ENCODE measurements at places on chromosomes 12 and 14.

DNA sequence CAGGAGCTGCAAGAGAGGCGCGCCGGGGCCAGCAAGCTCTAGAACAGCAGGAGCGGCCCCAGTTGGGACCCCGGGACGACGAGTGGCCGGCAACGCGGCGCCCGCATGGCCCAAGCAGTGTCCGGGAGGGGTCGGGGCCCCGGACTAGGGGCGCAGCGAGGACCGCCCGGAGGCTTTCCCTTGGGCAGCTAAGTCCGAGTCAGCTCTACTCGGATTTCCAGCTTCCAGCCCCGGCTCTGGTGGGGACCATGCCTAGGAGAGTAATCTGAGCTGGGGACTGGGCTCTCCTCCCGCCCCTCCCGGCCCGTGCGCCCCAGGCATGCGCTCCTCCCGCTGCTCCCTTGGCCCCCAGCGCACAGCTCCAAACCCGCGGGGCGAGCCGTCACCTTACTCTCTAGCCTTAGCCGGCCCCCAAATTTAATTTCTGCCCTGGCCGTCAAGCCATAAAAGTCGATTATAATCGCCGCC, 41.6 kb upstream of the CAPRIN2 start:
- H3K27ac ChIP-seq, result no peak overlapping the region
- H3K4me1 ChIP-seq, result peaks cover 21% of the 10 kb centered on the region
- H3K36me3 ChIP-seq, result no peaks in the 10 kb centered on the region

DNA sequence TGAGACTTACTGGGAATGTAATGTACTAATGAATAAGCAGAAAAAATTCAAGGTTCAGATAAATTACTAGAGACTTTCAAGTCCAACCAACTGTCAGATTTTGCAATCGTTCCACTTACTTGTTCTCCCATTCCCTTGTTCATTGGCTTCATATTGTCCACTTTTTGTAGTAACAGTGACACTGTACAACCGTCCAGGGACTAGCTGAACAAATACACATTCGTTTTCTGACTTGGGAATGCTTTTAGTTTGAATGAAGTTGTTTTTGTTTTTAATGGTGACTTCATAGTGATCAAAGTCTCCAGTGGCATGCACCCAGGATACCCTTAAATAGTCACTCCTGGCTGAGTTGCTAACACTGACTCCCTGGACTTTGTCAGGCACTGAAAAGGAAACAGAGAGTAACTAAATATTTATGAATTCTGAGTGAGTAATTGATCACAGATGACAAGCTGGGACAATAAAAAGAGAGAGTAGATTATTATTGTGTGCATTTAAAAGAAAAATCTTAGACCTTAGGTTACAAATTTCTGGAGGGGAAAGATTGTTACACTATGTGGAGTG, 65.4 kb downstream of the PTPRB start:
- no peak for DNase-seq
- peaks cover 71% of the 10 kb centered on the region for H3K36me3 ChIP-seq
- H3K4me3 ChIP-seq, result no peak overlapping the region
- H3K27me3 ChIP-seq, result peaks cover 2% of the 10 kb centered on the region

GRCh38 chr14:79585845-79586244, 625.5 kb downstream of the DIO2 start:
- no peaks in the 10 kb centered on the region for H3K27me3 ChIP-seq
- DNase-seq, result no peak
- no peak overlapping the region for H3K4me3 ChIP-seq
- H3K27ac ChIP-seq, result no peak overlapping the region

DNA sequence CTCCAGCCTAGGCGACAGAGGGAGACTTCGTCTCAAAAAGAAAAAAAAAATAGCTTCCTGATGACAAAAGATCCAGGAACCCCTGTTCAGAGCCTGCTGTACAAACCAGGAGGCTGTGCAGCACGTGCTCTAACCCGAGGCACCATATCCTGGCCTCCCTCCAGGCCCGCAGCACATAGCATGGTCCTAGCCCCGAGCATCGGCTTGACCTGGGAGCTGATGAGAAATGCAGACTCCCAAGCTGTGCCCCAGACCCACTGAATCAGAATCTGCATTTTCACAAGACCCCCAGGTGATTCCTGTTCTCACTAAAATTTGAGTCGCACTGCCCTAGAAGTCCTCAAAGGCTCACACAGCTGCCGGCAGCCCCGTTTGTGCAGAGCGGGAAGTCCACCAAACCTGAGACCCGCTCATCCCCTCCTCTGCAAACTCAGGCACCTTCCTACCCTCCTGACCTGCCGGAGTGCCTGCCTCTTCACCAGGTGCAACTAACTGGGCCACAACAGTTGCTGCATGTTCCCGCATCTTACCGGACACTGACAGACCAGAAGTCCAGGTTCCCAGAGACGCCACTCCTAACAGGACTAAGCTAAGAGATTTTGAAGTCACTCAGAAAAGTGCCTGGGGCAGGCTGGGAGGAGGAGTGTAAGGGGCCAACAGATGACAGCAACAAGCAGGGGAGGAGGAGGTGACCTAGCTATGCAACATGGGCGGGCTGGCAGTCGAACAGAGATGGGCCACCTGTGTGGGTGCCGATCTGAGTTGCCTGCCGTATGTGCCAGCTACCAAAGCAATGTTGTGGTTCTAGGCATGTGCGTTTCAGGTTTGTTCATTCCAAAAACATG, 24.0 kb upstream of the RIN3 start:
- no peak for DNase-seq
- H3K36me3 ChIP-seq, result no peaks in the 10 kb centered on the region
- H3K4me3 ChIP-seq, result peak overlapping the region; percentile 6
- peaks cover 8% of the 10 kb centered on the region for H3K27me3 ChIP-seq
- H3K4me1 ChIP-seq, result peaks cover 23% of the 10 kb centered on the region
- H3K27ac ChIP-seq, result peak overlapping the region; percentile 53

DNA sequence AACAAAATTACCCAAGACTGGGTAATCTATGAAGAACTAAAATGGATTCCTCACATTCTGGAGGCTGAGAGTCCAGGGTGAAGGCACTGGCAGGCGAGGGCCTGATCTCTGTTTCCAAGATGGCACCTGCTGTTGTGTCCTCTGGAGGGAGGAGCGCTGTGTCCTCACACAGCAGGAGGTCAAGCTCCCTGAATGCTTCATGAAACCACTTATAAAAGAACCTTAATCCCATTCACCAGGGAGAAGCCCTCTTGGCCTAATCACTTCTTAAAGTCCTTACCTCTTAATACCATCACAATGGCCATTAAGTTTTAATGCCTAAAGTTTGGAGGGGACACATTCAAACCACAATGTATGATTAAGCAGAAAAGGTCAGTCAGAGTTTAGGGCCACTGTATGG, 172.4 kb downstream of the EMP1 start:
- H3K4me1 ChIP-seq, result no peaks in the 10 kb centered on the region
- H3K4me3 ChIP-seq, result no peak overlapping the region
- H3K36me3 ChIP-seq, result no peaks in the 10 kb centered on the region
- no peak overlapping the region for H3K27ac ChIP-seq

DNA sequence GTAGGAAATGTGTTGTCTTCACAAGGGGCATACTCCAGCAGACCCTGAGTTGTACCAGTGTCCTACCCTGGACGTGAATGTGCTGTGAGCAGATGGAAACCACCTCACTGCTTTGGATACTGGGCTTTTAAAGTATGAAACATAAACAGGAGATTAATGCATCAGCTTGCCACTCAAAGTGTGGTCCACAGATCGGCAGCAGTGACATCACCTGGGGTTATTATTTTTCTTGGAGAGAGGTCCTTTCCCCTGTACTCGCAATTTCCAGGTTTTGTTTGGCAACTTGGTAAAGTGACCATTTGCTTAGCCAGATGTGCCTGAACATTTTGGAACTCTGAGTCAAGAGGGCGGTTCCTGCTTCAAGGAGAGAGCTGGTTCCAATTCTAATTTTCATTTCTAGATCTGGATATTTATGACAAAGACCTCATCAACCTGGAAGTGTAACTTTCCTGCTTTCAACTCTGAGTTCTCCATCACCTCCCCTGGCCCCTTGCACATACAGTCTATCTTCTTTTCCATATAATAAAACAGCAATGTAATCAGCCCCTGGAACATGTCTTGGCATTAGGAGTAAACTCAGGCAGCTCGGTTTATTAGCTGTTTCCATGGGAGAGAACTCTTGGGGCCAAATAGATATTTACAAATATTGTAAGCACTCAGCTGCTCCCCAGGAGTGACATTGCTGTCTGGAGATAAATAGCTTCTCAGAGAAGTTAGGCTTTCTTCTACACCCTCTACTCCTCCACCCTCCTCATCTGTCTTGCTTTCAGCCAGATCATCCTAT, 237.0 kb upstream of the TBX3 start:
- no peaks in the 10 kb centered on the region for H3K27me3 ChIP-seq
- H3K36me3 ChIP-seq, result no peaks in the 10 kb centered on the region
- DNase-seq, result no peak
- no peaks in the 10 kb centered on the region for H3K4me1 ChIP-seq
- no peak overlapping the region for H3K27ac ChIP-seq

- no peaks in the 10 kb centered on the region for H3K27me3 ChIP-seq
- H3K27ac ChIP-seq, result peak within 1 kb of the TSS; percentile 91
- DNase-seq, result peak; percentile 99
- peak within 1 kb of the TSS; percentile 94 for H3K4me3 ChIP-seq
- peaks cover 23% of the 10 kb centered on the region for H3K4me1 ChIP-seq
Observed at GRCh38 chr12:7018350-7019042, at the start of gene LPCAT3. LPCAT3 (minus strand) TSS chr12:7018476; CDS start chr12:7018424, 52 bp downstream.

DNA sequence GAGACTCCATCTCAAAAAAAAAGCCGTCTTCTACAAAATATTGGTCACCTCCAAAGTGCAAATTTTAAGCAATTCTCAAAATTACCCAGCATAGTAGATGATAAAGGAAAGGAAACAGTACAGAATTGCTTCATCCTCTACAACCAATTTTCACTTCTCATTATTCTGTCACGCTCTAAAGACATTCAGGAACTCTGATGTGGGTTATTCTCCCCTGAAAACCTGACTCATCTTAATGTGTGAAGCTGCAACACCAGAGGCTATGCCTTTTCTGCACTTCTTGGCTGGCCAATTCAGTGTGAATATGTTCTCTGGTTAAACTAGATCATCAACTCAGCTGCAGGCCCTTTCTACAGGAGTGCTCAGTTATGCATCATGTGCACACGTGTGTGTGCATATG, 11.0 kb downstream of the PTGER2 start:
- H3K27ac ChIP-seq, result no peak overlapping the region
- H3K27me3 ChIP-seq, result peaks cover 6% of the 10 kb centered on the region
- peaks cover 4% of the 10 kb centered on the region for H3K36me3 ChIP-seq
- no peak for DNase-seq
- H3K4me1 ChIP-seq, result no peaks in the 10 kb centered on the region

GRCh38 chr12:111312708-111313107, 56.2 kb downstream of the PHETA1 start:
- no peak overlapping the region for H3K27ac ChIP-seq
- H3K27me3 ChIP-seq, result no peaks in the 10 kb centered on the region
- H3K4me3 ChIP-seq, result no peak overlapping the region
- no peaks in the 10 kb centered on the region for H3K36me3 ChIP-seq

DNA sequence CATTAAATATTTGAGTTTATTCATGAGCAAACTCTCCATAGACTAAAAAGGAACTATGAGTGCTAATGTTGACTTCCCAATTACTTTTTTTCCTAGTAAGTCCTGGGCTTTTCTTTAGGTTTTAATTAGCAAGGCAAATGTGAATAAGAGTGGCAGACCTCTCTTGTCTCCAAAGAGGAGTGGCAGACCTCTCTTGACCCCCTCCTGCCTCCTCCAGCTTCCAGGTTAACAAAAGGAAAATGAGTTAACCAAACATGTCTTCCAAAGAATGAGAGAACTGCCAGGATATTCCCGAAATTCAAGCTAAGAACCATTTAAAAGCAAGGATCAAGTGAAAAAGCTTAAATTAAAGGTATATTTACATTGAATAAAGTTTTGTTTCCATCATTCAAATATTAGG, 253.2 kb downstream of the MDGA2 start:
- no peak for DNase-seq
- peaks cover 4% of the 10 kb centered on the region for H3K4me1 ChIP-seq
- no peak overlapping the region for H3K4me3 ChIP-seq
- peaks cover 1% of the 10 kb centered on the region for H3K27me3 ChIP-seq
- H3K27ac ChIP-seq, result no peak overlapping the region

GRCh38 chr14:39381366-39381765, 50.9 kb downstream of the FBXO33 start:
- no peak for DNase-seq
- no peak overlapping the region for H3K4me3 ChIP-seq
- peaks cover 15% of the 10 kb centered on the region for H3K4me1 ChIP-seq
- H3K27me3 ChIP-seq, result no peaks in the 10 kb centered on the region
- no peak overlapping the region for H3K27ac ChIP-seq

DNA sequence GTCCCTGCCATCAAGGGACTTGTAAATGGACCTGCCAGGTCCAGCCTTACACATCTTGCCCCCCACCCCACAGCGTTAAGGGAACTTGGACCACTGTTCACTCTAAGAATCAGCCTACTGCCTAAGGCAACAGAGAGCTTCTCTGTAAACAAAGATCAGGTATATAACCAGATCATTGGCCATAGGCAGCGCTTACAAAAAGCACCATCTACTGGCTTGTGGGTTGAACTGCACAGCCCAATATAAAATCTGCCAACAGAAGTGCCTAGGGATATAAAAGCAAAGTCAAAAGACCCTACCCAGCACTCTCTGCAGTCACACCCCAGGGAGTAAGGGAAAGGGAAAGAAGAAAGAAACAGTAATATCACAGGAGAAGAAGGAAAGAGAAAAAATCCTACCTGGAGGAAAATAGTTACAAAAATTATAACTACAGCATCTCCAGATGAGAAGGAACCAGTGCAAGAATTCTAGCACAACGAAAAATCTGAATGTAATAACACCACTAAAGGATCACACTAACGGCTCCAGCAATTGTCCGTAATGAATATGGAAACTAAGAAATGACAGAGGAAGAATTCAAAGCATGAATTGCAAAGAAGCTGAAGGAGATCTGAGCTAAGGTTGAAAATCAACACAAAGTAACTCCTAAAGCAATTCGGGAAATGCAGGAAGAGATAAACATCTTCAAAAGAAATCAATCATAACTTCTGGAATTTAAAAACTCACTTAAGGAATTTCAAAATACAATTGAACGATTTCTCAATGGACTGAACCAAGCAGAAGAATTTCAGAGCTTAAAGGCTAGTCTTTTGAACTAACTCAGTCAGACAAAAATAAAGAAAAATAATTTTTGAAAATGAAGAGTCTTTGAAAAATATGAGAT, 95.2 kb upstream of the PCED1B start:
- no peak overlapping the region for H3K4me3 ChIP-seq
- H3K27ac ChIP-seq, result no peak overlapping the region
- no peaks in the 10 kb centered on the region for H3K27me3 ChIP-seq

DNA sequence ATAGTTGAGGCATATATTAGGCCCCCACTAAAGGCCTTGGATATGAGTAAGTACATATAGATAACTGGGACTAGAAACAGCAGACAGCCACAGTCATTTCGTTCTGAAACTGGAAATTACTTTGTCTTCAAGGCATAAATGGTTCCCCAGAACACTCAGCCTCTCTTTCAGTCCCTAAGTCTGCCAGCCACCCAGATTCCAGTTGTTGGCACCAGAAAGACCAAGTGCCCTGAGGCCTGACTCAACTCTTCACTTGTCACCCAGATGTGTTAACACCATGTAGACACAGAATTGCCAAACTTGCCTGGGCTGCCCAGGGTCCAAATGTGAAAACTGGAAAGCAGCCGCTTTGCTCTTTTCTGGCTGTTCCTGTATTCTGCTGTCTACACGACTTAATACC, 3.0 kb upstream of the LGALS3 start:
- no peak for DNase-seq
- no peaks in the 10 kb centered on the region for H3K36me3 ChIP-seq
- peaks cover 10% of the 10 kb centered on the region for H3K27me3 ChIP-seq
- no peak overlapping the region for H3K27ac ChIP-seq
- H3K4me1 ChIP-seq, result no peaks in the 10 kb centered on the region
- no peak overlapping the region for H3K4me3 ChIP-seq

- peaks cover 29% of the 10 kb centered on the region for H3K4me1 ChIP-seq
- H3K27ac ChIP-seq, result peak overlapping the region; percentile 67
- peaks cover 3% of the 10 kb centered on the region for H3K36me3 ChIP-seq
Observed at GRCh38 chr12:53232646-53233461, 845 bp upstream of the RARG start.
